DMS 273 treated with DMSO at 0.1 percent for 48 hours (cell line): ENCODE measurements at places on chromosomes 16 and 17.

DNA sequence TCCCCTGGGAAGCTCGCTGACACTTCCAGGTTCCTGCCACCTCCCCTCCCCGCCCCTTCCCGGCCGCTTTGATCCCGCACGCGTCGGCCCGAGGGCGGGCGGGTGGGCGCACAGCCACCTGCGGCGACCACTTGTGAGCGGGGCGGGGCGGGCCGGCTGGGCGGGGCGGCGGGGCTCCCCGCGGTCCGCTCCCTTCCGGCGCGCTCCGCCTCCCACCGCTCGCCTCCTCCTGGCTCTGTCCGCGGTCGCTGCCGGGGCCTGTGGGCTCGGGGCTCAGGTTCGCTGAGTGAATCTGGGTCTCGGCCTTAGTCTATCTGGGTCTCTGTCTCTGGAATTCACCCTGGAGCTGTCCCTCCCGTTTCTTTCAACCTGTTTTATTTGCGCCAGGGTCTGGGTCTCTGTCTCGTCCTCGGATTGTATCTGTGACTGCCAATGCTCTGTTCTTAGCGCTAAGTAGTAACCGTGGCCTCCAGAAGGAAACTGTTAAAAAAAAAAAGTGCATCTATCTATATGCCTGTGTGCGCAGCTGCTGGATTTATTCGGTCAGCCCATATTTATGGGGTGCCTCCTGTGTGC is 2.7 kb upstream of the HES7 start:
- DNase-seq = peak; percentile 46

- no peak for DNase-seq
These were observed 59.4 kb downstream of the METRNL start for GRCh38 chr17:83138820-83139219.

GRCh38 chr16:26197707-26198106 is 505.9 kb downstream of the HS3ST4 start:
- no peak for DNase-seq

- DNase-seq = peak; percentile 16
These were observed 33.9 kb downstream of the JPH3 start for GRCh38 chr16:87636050-87636684.

DNA sequence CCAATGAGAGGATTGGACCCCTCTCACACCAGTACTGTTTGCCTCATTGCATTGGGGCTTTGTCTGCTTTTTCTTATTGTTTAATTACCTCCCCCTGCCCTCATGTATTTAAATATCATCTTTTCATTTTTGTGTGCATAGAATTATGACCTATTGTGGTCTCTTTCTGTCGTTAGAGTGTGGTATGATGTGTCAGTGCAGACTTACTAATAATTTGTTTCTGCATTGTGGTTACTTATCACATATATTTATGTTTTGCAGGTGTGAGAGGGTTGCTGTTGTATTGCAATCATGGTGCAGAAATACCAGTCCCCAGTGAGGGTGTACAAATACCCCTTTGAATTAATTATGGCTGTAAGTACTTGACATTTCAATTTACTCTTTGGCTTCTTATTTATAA is 2.5 kb downstream of the SEC14L1 start:
- no peak for DNase-seq

DNA sequence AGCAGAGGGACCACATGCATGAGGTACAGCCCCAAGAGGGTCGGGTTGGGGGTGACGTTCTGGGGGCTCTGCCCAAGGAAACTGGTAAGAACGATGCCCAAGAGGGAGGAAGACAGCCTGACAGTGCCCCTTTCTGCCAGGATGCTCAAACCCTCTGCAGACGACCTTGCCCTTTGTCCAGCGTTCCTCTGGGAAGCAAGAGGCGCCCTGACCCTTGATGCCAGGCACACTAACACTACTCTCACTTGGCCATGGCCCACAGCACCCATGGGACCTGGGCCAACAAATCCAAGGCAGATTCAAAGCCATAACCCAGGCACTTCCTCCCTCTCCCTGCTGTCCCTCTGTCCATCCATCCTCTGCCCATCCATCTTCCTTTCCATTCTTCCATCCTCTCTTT is 20.4 kb downstream of the TK2 start:
- DNase-seq = no peak

DNA sequence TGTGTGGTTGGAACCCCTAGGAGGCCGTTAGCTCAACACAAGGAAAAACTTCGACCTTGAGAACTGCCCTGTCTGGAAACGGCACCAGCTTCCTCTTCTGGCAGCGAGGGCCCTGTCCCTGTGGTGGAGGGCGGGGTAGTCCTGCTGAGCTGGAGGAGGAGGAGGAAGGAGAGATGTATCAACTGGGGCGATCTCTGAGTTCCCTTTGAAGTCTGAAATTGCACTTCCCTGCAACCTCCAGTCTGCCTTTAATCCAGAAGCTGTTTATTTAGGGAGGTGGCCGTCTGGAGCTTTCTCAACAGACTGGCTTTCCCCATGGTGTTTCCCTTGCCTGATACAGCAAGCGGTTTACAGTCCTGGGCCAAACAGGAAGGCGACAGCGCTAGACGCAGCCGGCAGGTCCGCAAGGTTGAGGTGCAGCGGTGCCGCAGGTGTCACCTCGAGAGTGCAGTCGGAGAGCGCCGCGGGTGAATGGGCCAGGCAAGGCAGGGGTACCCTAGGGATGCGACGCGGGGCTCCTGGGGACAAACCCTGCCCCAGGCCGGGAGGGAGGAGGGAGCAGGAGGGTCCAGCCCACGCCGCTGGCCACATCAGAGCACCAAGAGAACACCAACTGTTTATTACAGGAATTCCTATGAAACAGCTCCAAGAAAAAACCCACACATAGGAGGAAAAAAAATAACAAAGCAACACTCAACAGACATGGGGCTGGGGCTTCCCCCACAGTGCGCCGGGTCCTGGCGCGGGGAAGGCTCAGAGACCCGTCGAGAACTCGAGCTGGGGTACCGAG is 11.4 kb upstream of the MRPS23 start:
- DNase-seq = peak; percentile 83

DNA sequence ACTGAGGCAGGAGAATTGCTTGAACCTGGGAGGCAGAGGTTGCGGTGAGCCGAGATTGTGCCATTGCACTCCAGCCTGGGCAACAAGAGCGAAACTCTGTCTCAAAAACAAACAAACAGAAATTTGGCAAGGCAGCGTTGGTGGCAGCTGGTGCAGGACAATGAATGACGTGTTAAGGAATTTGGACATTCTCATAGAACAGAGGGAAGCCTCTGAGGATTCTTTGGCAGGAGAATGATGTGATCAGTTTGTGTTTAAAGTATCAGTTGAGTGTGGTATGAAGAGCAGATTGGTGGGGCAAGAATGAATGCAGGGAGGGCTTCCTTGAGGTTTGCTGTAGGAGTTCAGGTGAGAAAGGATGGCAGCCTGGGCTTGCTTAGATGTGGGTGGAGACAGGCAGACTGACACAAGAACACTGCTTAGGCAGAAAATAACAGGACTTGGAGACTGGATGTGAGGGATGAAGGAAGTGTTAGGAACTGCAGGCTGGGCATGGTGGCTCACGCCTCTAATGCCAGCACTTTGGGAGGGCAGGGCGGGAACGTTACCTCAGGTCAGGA is 4.8 kb downstream of the CYB5D2 start:
- DNase-seq = no peak

DNA sequence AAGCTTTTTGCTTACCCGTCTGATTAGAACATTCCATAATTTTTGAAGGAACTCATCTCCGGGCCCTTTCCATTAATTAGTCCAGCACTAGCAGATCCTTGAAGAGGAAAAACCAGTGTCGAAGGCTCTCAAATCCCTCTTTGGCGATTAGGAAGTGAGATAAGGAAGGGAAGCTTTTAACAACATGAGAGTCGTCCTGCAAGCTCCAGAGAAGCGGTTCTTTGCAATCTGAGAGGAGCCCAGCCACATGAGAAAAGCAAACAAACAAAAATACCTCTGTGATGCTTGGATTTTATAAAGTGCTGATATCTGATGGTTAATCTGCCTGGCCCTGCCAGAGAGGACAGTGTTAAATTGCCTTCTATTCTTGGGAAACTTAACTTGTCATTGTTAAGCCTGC is 339.8 kb upstream of the SALL1 start:
- no peak for DNase-seq

GRCh38 chr17:82108038-82108437 is 10.0 kb upstream of the FASN start:
- DNase-seq = no peak

DNA sequence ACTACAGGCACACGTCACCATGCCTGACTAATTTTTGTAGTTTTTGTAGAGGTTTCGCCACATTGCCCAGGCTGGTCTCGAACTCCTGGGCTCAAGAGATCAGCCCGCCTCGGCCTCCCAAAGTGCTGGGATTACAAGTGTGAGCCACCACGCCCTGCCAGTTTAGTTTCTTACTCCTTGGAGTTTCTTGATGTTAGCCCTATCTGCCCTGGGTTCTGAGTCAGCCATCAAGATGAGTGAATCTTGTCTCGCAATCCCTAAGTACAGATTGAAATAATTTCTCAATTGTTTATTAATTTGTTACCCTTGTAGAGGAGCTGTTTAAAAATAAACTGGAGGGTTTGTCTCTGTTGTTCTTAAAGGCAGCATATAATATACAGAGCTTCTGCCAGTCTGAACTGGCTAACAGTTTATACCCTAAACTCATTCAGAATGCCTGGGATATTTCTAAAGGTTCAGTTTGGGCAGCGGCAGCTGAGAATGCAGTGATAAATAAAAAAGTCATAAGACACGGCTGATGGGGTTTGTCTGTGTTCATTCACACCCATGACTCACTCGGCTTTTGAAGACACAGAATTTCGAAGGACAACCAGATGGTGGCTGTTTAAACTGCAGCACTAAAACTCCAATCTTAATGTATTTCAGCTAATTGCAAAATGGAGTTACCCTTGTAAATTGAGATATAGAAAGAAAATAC is 39.6 kb downstream of the GPRC5B start:
- DNase-seq = peak; percentile 35

GRCh38 chr17:21397341-21398190 is 21.4 kb downstream of the KCNJ12 start:
- DNase-seq = no peak

- no peak for DNase-seq
These were observed 27.7 kb downstream of the WNT9B start for GRCh38 chr17:46879101-46879500.

GRCh38 chr17:4199818-4200402 is 56.9 kb downstream of the CYB5D2 start:
- no peak for DNase-seq

- DNase-seq = no peak
These were observed 872 bp downstream of the ELMO3 start for GRCh38 chr16:67199808-67200198.

DNA sequence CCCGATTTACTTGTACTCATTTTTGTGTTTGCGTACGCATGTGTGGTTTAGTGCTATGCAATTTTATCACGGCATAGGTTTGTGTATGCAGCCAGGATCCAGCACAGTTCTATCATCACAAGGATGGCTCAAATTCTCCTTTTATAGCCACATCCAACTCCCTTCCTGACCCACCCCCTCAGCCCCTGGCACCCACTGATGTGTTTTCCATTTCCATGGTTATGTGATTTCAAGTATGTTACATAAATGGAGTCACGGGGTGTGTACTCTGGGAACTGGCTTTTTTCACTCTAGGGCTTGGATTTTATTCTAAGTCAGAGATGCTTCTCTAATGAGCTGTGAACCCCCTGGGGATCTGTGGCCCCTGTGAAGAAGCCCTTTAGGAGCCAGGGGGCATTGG is 16.8 kb downstream of the IL4R start:
- DNase-seq = no peak

- DNase-seq = no peak
These were observed 46.6 kb upstream of the KCNJ16 start for GRCh38 chr17:70028397-70028796.

DNA sequence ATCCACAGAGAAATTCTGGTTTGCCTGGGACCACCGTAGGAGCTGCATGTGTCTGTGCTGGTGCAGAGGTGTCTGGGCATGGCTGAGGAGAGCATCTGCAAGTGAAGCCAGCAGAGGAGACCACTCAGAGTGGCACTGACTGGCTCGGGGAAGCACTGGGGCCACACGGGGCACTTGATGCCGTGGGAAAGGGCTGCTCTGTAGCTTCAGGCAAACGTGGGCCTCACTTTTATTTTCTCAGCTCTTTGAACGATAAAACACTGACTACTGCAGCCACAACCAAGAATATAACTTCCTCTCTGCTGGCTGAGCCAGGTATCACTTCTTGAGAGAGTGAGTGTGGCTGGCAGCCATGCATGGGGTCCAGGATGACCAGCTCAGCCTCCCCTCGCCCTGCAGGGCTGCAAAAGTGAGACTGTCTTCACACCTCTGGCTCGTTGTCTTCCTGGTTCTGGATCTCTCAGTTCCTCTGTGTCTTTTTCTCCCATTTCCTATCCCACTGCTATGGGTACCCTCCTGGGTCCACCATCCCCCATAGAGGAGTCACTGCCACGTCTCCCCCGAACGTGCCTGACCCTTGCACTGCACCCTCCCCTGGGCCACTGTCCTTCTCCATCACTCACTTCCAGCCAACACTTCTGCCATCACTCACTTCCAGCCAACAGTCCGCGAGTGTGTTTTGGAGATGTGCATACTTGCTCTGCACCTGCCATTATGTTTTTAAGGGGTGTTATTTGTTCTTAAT is 201.4 kb upstream of the CHMP6 start:
- no peak for DNase-seq

- DNase-seq = no peak
These were observed 22.7 kb upstream of the MRPS23 start for GRCh38 chr17:57872536-57872935.

DNA sequence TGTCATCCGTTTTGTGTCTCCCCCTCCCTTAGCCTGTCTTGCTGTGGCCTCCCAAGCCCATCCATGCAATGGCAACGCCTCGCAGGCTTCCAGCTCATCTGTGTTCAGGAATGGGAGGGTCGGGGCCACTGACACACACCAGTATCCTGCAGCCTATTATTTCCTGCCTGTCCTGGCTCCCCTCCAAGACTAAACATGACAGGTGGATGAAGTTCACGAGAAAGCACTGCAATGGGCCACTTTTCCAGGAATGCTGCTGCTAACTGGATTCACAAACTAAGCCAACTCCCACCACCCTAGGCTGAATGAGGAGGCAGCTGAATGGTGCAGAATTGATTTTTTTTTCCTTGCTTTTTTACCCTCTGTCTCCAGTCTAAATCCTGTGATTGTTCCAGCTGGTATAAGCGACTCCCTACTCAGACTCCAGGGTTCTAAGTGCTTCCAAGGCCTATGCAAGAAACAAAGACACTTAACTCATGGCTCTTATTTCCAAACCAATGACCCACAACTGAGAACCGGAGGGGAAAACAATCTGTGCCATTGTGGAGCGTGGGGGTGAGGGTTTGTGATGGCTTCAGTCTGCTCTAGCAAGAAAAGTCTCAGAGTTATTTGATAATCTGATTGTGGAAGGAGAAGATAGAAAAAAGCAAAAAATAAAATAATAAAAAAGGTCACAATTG is 23.3 kb downstream of the TMEM100 start:
- no peak for DNase-seq

GRCh38 chr17:61411261-61412142 is 11.9 kb downstream of the TBX2 start:
- no peak for DNase-seq

GRCh38 chr16:22190081-22190775 is 15.8 kb upstream of the EEF2K start:
- peak; percentile 99 for DNase-seq

GRCh38 chr16:89893642-89894548 is 20.5 kb downstream of the TCF25 start:
- DNase-seq = no peak
